Ascending aorta (tissue), 2 donors: ENCODE measurements at places on chromosomes 11 and 22. TPM values are rescaled to one million over a fixed set of nuclear protein-coding genes. Genes with fewer than 3 reads are reported as not detected.

The APOL4 gene
- total RNA-seq, result not detected

The PLA2G6 gene
- 79.5 TPM for total RNA-seq

DNA sequence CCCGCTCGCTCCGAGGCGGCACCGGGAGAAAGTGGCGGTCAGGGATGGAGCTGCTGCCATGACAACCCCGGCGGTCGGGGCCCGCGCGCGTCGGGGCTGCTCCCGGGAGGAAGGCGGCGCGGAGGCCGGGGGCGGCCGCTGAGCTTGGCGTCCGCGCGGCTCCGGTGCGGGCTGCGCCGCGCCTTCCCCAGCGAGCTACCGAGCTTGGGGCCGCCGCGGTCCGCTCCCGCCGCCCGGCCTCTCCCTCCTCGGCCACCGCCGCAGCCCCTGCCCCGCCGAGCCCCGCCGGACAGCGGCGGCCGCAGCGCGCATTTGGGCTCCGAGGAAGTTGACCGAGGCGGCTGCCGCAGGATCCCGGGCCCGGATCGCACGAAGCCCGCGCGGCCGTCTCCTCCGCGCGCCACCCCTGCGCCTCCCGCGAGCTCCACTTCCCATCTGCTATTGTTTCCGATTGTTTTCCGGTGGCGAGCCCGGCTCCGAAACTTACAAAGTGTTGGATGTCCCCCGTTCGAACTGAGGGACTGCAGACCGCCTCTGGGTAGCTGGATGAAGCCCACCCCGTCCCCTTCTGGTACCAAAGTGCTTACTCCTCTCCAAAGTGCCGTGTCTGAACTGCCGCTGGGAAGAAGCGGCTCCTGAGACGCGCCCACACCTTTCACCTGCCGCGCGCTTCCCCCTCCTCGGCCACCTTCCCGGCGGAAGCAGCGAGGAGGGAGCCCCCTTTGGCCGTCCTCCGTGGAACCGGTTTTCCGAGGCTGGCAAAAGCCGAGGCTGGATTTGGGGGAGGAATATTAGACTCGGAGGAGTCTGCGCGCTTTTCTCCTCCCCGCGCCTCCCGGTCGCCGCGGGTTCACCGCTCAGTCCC lies 540.3 kb downstream of the NTM start:
- no peak for DNase-seq

- no peak for DNase-seq
Observed at GRCh38 chr11:2535673-2536439, 91.0 kb downstream of the KCNQ1 start.

DNA sequence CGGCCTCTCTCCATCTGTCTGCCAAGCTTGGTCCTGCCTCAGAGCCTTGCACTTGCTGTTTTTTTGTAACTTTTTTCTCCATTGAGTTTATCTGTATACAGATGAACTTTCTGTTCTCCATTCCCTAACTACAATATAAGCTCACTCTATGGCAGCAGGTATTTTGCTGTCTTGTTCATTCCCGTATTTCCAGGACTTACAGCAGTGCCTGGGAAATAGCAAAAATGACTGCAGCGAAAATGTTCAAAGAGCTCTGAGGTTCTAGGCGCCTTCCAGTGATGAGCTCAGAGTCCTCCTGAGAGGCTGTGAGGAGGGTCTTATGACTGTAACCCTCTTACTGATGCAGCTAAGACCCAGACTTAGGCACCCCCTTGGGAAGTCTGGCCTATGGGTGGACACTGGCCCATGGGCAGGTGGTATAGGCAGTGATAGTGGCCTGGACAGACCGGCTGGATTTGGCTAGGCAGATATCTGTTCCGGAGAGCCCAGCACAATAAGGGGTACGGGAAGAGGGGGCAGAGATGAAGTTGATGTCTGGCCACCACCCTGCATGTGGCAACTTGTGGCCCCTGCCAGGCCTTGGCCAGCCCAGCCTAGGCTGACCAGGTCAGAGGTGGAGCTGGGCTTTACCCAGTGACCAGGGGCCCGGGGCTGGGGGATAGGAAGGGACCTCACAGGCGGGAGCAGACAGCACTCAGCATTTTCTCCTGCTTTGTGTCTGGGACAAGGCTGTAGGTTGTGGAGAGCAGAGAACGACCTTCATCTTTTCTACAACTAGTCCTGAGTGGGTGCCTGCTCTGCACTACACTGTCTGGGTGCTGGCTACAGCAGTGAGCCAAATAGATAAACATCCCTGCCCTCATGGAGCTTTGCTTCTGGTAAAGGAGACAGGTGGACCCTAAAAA lies 4.6 kb downstream of the ATF4 start:
- DNase-seq, result no peak
